ENCODE measurements at places on chromosomes 5 and 9.

GRCh38 chr9:129983891-129984290, 59.1 kb downstream of the FNBP1 start:
- no peak for DNase-seq

DNA sequence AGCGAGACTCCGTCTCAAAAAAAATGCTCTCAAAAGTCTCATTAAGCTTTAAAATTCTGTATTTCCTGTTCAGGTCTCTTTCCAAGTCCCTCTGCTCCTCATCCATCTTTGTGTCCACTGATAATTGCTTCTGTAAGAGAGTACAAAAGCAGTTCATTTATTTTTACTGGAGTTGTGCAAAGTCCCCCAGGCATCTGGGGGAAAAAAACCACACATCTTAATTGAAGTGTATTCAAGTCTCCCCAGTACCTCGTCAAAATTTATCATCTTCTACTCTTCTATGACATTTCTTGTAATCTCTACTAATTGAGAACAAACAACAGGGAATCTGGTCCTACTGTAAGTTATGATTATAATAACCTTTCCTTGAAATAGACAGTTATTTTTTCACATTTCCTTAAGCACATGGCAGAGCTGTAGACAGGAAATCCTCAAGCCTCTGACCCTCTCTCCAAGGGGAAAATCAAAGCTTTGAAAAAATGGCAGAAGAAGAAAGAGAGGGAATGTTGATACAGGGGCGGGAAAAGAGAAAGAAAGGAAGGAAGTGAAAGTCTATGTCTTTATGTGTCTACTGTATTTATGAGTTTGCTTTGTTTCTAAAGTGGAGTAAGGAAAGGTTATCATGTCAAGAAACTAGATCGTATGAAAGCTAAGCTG, 51.5 kb downstream of the RAI14 start:
- DNase-seq = no peak

DNA sequence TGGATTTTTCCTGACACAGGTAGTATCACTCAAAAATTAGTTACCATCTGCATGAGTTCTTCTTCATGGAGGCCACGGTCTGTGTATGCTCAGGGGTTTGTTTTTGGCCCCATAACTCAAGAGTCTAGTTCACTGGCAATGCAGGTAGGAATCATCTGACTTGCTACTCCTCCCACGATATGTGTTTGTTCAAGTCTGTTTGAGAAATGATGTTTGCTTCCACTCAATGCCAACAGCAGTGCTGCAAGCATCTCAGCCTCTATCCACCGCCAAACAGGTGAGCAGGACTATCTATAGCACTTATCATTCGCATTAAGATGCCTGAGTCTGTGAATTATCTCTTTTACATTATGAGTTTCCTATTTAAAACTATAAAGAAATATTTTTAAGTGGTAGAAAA, 264.8 kb upstream of the PTGER4 start:
- DNase-seq = no peak

GRCh38 chr5:109803854-109804253, 114.1 kb downstream of the MAN2A1 start:
- no peak for DNase-seq

DNA sequence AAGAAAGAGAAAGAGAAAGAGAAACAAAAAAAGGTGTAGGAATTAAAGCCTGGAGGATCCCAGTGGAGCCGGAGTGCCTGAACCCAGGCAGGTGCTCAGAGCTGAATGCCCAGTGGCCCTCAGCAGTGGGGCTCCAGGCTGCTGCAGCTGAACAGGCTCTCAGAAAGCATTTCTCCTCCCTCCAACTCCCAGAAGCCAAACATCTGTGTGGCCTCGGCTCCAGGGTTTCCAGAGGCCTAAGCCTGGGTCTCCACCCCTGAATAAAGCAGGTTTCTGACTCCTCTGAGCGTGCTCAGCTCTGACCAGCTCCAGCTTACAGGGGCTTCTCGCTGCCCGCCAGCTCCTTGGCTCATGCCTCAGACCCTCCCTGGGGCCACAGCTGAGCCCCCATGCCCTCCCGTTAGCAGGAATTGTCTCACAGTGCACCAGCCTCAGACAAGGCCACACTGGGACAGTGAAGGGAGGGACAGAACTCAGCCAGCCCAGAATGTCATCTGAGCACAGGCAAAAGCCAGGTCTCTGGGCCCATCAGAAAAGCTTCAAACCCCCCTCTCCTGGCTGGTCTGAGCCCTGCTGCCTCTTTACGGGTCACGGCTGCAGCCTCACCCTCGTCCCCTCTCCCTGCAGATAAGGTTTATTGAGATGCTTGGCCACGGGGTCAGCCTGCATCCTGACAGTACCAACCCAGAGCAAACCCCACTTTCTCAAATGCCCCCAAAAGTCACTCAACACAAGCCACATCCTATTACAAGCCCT, 114.4 kb upstream of the PPP1R26 start:
- no peak for DNase-seq

DNA sequence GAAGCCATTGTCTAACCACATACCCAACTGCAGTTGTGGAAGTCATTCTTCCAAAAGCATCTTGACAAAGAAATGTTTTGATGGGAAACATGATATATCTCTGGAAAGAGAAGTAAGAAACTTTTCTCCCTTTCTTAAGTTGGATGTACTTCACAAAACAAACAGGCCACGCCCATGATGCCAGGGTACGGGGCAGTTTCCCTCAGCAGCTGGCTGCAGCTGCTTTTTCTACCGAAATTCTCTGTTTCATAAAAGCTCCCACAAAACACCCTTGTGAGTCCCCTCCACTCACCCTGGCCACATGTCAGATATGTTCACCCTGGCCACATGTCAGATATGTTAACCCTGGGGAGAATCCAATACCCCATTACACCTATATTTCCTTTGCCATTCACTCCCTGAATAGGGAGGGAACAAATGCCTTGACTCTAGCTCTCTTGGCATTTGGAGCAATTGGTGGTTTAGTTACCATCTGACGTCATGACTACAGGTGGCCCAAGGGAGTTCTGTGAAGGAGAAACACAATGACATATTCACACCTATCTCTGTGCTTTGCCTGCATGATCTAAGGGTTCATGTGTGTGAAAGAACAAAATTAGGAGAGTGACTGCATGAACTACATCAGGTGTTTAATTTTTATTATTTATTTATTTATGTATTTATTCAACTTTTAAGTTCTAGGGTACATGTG, 103.0 kb downstream of the AOPEP start:
- DNase-seq = no peak

GRCh38 chr9:132235894-132236661, 74.2 kb downstream of the NTNG2 start:
- DNase-seq = no peak

- no peak for DNase-seq
Measured at GRCh38 chr5:53929152-53929551, 368.7 kb downstream of the NDUFS4 start.

DNA sequence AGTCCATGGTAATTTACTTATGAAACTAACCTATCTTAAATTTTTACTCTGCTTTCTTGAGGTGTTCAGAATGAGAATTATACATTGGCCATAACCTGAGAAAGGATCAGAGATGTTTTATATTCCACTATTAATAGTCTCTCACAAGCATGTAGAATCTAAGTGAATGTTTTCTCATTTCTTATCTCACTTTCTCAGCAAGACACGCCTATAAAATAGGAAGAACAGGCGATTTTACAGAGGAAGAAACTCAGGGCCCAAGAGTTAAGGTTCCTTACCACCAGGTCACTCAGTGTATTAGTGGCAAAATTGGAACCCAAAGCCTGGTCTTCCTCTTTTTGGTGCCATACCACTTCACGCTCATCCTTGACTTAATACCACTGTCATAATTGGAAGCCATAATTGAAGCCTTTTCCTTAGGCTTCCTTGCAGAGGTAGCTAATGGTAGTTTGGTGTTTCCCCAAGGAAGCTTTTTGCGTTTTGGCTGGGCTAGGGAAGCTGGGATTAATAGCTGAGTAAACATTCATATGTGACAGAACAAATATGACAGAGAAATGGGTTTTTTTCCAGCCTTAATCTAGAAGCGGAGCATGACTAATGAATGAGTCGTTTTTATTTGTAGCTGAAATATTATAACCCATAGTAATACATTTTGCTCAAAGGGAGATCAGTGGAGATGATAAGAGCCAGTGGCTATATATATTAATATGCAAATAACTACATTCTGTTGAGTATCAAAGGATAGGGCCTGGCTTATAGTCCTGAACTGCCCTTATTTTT, 16.9 kb downstream of the HMGXB3 start:
- DNase-seq = no peak

- no peak for DNase-seq
Measured at GRCh38 chr9:133676450-133676849, 40.3 kb downstream of the DBH start.

DNA sequence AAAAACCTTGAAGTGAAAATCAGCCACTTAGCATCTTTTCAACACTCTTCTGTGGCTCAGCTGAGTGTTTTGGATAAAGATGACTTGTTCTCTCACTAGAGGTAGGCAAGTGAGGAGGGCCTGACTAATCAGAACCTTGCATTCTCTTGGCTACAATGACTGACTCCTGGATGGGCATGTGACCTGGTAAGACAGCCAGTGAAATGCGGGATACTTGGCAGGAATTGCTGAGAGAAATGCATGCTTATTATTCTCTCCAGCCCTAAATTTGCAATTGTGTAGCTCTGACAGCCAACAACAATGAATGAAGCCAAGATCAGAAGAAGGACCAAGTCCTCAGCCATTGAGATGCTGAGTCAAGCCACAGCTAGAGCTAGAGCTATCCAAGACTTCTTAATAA, 490.5 kb upstream of the ZNF608 start:
- DNase-seq = no peak

DNA sequence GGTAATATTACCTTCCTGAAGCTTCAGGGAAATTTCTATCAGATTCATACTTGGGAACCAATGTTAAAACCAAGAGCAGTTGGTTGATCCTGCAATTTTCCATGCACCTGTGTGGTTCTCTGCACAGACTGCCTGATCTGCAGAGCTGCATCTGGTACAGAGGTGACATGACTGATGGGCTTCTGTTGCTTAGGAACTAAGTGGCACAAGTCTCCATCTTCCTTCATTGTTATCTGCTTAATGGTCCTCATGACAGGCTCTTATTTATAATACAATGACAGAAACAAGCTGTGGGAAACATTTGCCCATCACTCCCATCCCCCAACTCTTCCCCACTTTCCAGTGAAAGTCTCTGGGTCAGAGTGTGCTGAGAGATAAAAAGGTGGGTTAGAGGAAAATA, 799.1 kb downstream of the TAF11L14 start:
- no peak for DNase-seq

DNA sequence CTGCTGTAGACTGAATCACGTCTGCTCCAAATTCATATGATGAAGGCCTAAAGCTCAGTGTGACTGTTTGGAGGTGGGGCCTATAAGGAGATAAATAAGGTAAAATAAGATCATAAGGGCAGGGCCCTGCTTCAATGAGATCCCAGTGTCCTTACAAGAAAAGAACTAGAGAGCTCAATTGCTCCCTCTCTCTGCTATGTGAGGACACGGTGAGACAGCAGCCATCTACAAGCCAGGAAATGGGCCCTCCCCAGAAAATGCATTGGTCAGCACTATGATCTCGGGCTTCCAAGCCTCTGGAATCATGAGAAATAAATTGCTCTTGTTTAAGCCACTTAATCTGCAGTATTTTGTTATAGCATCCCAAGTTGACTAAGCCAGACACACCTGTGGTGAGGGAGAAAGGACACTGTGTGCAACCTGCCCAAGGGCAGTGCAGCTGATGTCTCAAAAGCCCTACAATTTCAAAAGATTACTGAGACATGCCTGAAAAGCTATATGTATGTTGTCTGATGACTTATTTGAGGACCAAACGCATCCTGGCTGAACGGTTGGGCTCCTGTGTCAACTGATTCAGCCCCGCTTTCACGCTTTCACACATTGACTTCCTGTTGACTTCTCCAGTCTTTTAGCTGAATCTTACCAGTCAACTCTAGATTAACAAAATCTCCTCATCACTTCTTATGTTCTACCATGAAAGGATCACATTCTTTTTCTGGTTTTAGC, 13.2 kb downstream of the GZMK start:
- no peak for DNase-seq

GRCh38 chr9:69168709-69169217, 5.3 kb upstream of the TJP2 start:
- DNase-seq = no peak

DNA sequence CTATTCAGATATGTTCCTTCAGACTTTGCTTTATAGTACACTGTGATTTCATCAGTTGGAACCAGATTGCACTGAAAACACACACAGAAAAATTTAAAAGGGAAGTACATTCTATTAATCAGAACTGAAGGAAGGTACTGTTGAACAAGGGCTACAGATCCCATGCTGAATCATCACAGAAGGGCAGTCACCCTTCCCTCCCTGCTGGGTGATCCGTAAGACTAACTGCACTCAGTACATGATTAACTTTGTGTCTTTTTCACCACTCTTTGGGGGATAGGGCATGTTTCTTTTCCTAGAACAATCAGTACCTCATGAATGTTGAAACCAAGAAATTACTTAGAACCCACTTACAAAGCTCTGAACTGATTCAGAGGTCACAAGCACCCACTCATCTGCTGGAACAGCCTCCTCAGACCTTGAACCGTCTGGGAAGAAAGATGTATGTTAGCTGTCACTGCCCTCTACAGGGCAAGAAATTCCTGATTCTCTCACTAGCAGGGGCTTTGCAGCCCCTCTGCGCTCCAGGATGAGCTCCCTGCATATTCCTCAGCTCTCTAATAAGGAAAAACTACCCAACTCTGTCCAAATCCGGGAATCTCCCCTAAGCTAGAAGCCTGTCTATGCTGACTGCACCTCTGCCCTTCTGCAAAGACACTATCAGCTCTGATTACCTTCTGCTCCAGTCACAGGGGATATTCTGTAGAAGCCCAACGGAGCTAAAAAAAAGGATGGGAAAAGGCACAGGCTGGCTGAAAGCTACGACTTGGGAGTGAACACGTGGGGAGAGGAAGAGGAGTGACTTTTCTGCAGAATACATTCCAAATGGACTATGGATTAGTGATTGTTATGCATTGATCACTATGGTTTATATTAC, 51.0 kb downstream of the IARS1 start:
- DNase-seq = no peak

DNA sequence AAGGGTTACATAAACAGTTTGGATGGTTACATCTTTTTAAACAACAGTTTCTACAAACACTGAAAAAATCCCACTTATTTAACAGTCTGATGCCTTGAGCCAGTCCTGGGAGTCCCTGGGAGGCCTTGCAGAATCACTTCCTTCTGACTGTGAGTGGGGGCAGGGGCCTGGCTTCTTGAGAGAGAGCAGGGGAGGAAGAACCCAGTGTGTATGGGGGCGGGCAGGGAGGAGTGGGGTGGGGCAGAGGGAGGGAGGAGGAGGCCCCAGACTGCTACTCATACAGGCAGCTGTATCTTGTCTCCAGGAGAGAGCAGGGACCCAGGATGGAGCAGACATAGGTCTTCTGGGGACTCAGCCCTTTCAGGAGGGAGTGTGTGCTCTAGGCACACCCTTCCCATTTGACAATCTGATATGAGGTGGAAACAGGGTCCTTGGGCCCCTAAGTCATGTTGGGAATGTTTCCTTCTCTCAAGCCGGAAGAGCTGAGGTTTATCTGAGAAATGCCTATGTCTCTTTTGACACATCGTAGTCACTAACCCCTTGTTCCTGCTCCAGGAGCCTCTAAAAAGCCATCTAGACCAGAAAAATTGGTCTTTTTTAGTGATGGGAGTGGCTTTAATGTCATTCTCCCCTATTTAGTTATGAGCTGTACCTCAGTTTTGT, 52.8 kb downstream of the IRF1 start:
- DNase-seq = no peak

- DNase-seq = no peak
Measured at GRCh38 chr5:143229896-143230675, 173.4 kb downstream of the NR3C1 start.

All from NCI-H446 treated with DMSO at 0.1 percent for 48 hours (cell line).